ENCODE measurements at places on chromosomes 11 and 22.

- DNase-seq, result no peak
Measured at GRCh38 chr11:119990309-119991021, 147.4 kb downstream of the TRIM29 start.

DNA sequence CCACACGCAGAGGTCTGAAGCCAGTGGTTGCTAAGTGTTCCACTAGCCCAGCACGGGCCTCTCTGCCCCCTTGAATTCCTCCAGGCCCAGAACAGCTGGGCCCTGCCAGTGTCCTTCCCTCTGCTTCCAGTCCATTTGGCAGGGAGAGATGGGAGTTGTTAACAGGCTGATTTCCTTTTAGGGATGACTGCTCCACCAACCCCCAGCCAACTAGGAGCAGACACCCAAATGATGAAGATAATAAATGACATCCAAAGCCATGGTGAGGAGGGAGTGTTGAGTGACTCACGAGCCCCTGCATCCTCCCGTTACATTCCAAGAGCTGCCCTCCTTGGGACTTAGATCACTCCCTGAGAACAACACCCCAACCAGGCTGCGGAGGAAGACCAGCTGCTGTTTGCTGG, 20.6 kb downstream of the PARVA start:
- no peak for DNase-seq

GRCh38 chr22:42931421-42932196, 74.5 kb upstream of the ARFGAP3 start:
- peak; percentile 13 for DNase-seq

- no peak for DNase-seq
Measured at GRCh38 chr11:18927550-18928322, 11.5 kb downstream of the MRGPRX1 start.

GRCh38 chr11:35981581-35981980, 37.7 kb downstream of the LDLRAD3 start:
- DNase-seq, result no peak

GRCh38 chr11:78266451-78266850, 77.7 kb downstream of the USP35 start:
- no peak for DNase-seq

DNA sequence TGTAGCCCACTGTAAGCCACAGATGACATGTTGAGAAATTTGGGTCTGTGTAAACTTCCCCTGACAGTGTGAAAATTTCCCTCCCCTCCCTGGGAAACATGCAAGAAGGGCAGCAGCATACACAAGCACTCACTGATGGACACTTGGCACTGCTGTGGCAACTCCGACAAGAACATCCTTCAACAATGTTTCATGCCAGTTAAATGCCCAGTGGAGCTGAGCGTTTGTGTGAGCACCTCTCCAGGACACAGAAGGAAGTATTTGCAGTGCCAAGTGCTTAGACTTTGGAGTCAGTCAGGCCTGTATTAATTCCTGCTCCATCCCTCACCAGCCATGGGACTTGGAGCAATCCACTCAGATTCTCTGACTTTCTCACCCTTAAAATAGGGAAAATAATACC, 17.7 kb downstream of the C11orf87 start:
- no peak for DNase-seq

DNA sequence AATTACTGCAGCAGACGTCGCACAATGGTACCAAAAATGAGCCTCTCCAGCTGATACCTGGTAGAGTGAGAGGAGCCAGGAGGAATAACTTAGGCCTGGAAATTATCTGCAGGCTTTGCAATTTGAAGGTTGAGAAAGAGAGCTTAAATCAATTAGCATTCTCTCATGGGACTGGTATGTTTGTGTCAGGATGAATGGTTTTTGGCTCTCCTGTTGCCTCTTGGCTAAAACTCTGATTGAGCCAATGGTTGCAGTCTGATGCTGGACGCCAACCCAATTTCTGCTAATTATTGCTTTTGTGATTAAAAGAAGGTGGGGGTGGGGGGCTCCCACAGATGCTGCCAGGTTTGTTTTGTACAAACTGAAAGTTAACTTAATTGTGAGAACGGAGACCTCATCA, 12.5 kb upstream of the NELL1 start:
- no peak for DNase-seq

GRCh38 chr11:98277251-98277912, 743.4 kb upstream of the CNTN5 start:
- DNase-seq, result no peak

DNA sequence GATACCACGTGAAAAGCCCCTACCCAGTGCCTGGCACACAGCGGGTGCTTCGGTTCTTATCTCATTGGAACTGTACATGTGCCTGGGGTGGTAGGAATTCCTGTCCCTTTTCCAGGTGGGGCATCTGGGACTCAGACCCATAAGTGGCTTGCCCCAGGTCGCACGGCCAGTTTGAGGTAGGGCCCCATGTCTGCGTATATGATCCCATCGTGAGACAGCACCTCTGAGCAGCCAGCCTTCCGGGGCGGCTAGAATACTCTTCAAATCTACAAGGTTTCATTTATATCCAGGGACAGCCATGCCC, 33.5 kb upstream of the SMIM38 start:
- no peak for DNase-seq

GRCh38 chr22:40855979-40856512, 393 bp downstream of the ST13 start:
- DNase-seq, result peak; percentile 19
